Renal cortical epithelial cell (primary cell): ENCODE measurements at places on chromosomes 2 and 18. TPM values are rescaled to one million over a fixed set of nuclear protein-coding genes. Genes with fewer than 3 reads are reported as not detected.

- no peak for DNase-seq
These were observed 84.3 kb downstream of the RAPGEF4 start for GRCh38 chr2:172819943-172820342.

GRCh38 chr2:161580426-161580825, 43.8 kb upstream of the SLC4A10 start:
- DNase-seq = no peak

DNA sequence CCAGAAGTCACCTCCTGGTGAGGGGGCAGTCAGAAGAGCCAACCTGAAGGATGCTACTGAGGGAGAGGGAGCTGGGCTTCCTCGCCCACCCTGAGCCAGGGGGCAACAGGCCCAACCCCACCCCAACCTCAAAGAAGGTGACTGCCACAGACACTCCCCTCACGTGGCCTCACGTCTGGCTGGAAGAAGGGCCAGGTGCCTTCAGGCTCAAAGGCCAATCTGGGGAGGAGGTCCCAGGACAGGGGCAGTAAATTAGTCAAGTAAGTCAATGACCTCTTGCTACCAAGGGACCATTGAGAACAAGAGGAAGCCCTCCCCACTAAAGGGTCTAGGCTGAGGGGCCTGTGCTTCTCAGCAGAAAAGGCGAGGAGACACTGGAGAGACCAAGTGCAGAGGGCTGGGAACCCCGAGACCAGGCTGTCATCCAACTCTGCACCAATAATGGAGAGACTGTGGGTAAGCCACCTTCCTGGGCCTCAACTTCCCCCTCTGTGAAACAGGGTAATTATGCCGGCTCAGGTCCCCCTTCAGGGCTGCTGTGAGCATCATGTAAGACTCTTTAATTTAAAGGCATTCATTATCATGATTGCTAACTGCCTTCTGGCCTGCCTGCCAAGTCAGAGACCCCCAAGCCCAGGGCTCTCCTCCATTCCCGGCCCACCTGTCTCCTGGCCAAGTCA, 20.2 kb upstream of the TNS1 start:
- DNase-seq = no peak

DNA sequence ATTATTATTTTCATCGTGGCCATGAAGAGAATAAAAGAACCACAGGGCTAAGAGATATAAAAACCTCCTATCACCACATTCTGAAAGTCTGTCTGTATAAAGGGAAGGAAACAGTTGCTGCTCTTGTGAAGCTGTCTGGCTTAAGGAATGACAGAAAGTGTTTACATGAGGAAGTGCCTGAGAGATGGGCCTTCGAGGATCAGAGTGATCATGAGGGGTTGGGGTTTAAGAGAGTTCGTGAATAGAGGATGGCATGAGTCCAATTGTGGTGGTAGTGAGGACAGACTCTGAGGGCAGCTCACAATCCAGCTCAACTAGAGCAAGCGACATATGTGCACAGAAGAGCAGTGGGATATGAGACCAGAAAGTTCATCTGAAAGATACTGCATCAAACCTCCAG, 65.8 kb upstream of the PIEZO2 start:
- no peak for DNase-seq

GRCh38 chr2:1799174-1799573, 54.9 kb upstream of the PXDN start:
- DNase-seq = no peak

DNA sequence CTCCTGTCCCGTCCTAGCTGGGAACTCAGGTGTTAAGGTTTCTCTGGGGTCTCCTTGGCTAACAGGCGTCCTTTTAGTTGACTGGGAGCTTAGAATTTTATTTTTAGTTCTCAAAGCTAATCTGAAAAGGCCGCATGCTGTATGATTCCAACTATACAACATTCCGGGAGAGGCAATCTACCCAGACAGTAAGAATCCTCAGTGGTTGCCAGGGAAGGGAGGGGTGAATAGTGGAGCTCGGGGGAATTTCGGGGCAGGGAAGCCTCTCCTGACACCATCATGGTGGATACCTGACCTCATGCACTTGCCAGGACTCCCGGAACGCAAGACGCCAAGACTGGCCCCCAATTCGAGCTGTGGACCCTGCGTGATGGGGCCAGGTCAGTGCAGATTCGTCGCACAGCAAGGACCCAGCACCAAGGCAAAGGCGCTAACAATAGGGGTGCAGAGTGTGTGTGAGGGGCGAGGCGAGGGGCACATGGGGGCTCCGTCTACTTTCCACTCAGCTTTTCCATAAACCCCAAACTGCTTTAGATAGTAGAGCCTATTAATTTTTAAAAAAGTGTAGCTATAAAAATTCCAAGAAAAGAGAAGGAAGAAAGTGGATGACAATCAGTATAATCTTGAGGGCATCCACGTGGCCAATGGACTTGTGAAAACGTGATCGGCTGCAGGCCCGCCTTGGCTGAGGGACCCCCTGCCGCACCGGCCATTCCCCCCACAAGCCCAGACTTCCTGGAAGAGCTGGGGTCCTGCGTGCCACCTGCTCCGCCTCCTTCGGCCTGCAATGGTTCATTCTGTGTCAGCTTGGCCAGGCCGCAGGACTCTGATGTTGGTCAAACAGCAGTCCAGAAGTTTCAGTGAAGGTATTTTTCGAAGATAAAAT, 17.3 kb downstream of the PDCD1 start:
- no peak for DNase-seq

DNA sequence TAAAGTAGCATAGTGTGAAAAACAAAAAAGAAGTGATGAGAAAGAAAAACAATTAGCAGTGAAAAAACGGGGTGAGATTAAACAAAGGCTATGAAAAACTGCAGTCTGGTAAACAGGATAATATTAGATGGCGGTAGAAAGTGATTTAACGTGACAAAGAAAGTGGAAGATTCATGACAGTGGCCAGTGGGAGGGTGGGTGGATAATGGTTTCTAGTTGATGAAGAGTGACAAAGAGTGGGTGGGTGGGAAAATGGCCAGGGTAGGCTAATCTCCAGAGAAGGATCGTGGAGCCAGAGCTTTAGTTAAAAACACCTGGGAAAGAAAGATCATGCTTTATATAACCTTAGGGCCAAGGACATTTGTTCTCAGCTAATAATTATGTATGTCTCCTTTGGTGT, 1667.8 kb downstream of the LRP1B start:
- DNase-seq = no peak

The AKAIN1 gene
- total RNA-seq = not detected in 2 replicates

GRCh38 chr2:108458082-108458481, 9.1 kb downstream of the GCC2 start:
- DNase-seq = no peak

GRCh38 chr2:160687629-160688028, 194.0 kb upstream of the RBMS1 start:
- no peak for DNase-seq

The CNTNAP5 gene
- under 0.01 and 0.20 TPM in 2 replicates for total RNA-seq

DNA sequence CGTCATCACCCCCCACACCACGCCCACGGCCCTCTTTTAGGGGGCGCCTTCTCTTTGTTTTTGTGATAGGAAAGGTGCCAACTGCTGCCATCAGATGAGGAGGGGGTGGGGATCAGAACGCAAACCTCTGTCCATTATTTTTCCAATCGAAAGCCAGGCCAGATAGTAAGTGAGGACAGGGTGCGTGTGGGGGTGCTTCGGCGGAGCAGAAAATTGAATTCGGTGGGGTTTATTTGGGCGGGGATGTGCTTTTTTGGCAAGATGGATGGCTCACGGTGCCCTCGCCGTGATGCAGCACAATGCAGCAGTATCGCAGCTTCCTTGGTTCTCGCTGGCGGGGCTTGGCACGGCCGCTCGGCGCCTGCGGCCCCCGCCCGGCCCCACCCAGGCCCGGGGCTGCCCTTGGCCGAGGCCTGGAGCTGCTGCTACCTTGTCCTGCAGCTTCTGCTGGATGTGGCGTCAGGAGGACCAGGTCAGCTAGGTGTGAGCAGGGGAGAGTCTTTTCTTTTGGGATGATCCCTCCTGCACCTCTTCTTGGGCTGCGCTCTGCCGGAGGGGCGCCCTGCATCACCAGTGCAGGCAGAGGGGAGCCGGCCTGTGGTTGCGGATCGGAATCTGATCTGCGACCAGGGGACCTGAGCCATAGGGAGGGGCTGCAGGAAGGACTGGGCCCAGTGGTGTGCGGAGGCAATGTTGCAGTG, 1.3 kb downstream of the SPTBN1 start:
- DNase-seq = no peak

The GYPC gene
- 22.3 and 34.7 TPM in 2 replicates for total RNA-seq

The ARHGAP15 gene
- not detected in 2 replicates for total RNA-seq

The FOXI3 gene
- total RNA-seq = not detected in 2 replicates

The PER2 gene
- 1.0 and 3.7 TPM in 2 replicates for total RNA-seq

DNA sequence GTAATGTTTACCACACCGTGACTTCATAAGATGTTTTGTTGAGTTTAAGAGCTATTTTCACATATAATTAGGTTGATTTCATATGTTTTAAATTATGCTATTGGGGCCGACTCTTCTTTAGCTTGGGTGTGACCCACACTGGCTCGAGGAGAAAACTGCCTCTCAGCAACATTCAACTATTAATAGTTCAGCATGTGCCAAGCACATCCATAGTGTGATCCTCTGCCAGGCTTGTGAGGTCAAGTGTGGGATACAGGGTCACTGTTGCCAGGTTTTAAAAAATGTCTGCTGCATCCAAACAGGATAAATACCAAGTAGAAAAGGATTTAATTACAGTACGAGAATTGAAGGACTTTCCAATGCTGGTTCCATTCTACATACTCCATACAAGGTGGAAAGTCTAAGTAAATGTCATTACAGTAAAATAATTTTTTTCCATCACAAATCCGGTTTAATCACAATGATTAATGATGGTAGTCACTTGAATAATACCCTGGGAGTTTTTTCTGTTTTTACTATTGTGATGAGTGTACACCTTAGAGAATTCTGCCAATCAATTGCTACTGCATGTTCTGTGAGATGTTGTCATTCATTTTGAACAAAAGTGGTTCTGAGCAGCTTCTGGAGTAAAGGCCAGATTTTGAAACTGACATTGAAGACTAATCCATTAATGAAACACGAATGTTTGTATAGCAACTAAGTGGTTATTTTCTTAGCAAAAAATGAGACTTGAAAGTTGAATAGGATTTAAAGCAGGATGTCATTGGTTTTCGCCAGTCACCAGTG, 84.5 kb downstream of the ABI2 start:
- no peak for DNase-seq

DNA sequence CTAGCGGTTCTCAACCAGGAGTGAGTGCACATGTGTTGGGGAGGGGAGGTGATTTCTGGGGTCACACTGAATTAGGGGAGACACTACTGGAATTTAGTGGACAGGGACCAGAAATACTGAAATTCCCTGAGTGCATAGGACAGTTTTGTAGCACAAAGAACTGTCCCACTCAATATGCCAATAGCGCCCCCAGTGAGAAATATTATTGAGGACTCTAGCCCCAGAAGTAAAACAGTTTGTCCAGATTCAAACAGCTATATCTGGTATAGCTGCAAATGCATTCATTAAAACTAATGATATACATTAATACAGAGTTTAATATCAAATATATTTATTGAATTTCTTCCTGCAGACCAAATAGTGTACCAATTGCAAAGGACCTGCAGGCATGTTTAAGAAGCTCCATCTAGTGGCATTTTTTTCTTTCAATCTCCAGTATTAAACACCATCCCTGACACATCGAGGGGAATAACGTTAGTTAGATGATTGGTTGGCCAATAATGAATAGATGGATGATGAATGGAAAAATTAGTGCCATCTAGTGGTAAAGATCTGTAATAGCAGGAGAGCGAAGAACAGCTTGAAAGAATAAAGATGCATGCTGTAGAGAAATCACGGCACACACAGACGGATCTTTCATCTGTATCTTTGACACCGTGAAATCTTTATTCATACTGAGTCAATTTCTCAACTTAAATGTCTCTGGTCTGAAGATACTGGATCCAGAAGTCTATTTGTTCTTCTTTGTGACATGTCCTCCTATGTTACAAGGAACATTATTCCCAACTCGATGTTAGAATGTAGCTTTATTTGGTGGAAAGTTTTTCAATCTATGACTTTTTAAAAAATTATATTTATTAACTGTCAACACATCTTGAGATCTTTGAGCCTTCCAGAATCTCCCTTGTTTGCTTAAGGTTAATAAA, 62.5 kb downstream of the DHRS9 start:
- DNase-seq = peak; percentile 69

DNA sequence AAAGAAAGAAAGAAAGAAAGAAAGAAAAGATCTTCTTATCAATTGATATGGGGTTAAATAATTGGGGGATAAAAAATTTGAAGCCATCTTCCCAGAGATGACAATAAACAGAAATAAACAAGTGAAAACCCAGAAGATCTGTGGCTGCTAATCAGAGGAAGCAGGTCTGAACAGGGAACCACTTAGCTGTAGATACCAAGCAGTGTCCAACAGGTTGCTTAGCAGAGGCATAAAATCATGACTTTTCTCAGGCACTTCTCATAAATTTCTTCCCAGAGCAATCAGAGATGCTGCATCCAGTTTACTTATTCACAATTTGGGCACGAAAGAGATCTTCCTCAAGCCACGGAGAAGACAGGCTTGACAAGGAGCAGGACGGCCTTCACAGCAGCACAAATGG, 5.7 kb upstream of the LPIN1 start:
- DNase-seq = no peak

DNA sequence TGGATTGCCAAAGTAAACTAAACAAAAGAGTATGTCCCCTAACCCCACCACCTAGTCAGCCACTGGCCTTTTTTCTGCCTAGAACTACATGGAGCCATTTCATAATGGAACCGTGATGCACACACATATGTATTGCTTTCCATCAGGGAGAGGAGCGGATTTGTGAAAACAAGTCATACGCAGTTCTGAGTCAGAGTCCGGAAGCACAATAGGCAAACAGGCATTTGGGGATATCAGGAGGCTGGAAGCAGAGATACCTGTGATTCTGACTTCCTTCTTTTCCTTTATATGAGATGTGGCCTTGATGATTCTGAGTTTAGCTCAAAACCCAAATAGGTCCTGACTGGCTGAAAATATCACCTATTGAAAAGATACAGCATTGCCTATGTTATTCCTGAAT, 93.5 kb downstream of the TMEM163 start:
- DNase-seq = no peak

DNA sequence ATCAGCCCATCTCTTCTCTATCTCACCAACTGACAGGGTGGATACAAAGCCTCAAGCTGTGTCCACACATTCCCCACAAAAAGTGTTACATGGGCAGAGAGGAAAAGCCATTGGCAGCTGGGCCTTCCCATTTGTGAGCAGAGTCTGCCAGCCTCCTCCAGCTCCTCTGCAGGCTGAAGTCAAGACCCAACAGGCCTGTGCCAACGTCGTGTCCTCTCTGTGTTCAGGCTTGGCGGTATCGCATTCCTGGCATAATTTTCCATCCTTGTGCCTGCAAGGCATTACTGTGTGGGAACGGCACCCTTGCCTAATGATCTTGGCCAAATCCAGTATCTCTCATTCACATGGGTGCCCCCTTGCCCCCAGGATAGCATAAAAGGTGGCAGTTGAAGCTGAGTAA, 41.5 kb upstream of the APCDD1 start:
- peak; percentile 39 for DNase-seq

DNA sequence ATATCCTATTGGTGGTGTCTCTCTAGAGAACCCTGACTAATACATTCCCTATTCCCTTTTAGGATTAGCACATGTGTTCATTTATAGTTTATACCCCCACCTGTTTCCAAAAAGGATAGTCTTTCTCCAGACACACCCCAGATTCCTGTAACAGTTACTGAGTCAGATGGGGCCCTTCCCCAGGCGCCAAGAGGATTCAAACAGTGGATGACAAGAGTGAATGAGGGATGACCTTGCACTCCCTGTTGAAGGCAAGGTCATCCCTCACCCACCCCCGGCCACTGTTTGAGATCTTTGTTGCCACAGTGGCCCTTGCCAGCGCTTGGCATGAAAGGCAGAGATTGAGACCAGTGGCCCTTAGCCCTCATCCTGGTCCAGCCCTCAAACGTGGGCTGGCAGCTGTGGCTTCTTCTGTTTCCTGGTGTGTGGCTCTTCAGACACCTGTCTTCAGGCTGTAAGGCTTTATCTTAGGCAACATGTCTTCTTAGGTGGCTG, 15.3 kb upstream of the REEP1 start:
- DNase-seq = no peak
